ENCODE measurements at places on chromosomes 12 and 14.

DNA sequence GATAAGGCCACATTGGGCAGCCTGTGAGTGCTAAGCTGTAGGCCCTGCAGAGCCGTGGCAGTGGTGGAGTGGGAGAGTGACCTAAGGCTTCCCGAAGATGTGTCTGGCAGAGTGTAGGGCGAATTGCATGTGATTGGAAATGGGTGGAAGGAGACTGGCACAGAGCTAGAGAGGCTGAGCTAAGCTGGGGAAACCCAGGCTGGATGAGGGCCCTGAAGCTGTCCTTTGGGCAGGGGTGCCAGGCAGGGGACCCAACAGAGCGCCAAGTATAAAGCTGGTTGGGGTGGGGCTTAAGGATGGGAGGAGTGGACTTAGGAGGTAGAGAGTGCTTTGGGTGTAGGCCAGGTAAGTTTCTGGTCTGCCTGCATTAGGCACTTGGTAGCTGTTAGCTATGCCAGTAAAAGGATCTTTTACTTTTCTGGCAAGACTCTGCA, 47.9 kb downstream of the WDR20 start:
- DNase-seq, result no peak

- no peak for DNase-seq
Measured at GRCh38 chr14:85234156-85235025, 295.6 kb upstream of the FLRT2 start.

GRCh38 chr14:102525929-102526497, 16.4 kb upstream of the ANKRD9 start:
- no peak for DNase-seq

DNA sequence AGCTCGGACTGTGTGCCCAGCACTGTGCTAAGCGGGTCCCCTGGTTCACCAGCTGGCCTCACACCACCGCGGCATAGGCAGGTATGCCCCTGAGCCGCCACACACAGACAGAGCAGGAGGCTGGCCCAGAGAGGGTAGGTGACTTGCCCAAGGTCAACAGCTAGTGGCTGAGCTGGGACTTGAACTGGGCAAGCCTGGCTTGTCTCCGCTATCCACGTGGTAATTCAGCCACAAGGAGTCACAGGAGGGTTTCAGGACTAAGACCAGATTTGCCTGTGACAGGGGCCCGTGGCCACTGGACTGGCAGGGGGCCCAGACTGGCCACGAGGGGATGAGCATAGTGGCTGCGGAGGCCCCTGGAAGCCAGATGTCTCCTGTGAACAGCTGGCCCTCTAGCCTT, 47.7 kb downstream of the NCOR2 start:
- DNase-seq, result peak; percentile 40

DNA sequence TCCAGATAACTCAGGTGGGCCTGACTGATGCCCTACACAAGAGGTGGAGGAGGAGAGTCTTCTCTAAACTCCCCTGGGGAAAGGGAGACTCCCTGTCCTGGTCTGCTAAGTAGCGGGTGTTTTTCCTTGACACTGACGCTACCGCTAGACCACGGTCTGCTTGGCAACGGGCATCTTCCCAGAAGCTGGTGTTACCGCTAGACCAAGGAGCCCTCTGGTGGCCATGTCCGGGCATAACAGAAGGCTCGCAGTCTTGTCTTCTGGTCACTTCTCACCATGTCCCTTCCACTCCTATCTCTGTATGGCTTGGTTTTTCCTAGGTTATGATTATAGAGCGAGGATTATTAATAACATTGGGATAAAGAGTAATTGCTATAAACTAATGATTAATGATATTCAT, 965.5 kb downstream of the TMEM121 start:
- DNase-seq, result no peak

DNA sequence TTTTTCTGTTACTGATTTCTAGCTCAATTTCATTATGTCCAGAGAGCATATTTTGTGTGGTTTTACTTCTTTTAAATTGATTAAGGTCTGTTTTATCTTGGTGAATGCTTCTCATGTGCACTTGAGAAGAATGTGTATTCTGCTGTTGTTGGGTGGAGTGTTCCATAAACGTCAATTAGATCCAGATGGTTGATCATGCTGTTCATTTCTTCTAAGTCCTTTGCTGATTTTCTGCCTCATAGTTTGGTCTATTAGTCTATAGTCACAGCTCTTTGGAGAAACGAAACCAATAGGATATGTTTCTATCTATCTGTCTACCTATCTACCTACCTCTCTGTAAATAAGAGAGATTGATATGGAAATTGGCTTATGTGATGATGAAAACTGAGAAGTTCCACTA, 17.1 kb upstream of the ADGRD1 start:
- DNase-seq, result no peak

GRCh38 chr12:68623984-68624383, 13.3 kb downstream of the RAP1B start:
- no peak for DNase-seq

DNA sequence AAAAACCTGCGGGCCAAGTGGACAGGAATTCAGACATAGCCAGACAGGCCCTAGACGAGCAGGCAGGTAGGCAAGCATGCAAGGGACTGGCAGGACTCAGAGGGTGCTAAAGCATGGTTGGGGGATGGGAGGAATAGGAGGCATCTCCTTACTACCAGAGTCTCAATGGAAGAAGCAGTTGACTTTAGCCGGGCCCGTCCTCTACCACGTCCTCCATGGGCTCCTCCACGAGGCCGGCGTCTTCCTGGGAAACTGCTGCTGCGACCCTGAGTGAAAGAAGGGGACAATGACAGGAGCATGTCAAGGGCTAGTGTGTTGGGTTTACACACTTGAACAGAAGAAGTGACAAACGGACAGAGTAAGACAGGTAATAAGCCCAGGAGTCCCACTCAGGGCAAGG, 11.6 kb downstream of the KMT2D start:
- no peak for DNase-seq

DNA sequence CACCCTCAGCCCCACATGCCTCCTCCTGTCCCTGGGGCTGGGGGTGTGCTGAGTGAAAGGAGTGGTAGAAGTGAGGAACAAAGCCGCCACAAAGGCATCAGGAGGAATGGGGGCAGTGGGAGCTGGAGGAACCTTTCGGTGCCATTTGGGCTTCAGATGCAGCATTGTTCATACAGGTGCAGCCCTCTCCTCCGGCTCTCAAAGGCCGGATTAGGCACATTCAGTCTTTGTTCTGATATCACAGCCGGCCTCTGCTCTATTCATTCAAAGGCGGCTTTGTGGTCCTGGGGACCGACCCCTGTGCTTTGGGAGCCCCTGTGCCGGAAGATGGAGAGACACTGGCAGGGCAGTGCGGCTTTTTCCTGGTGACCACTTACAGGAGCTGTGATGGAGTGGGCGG, 53.2 kb downstream of the SMOC1 start:
- DNase-seq, result no peak

DNA sequence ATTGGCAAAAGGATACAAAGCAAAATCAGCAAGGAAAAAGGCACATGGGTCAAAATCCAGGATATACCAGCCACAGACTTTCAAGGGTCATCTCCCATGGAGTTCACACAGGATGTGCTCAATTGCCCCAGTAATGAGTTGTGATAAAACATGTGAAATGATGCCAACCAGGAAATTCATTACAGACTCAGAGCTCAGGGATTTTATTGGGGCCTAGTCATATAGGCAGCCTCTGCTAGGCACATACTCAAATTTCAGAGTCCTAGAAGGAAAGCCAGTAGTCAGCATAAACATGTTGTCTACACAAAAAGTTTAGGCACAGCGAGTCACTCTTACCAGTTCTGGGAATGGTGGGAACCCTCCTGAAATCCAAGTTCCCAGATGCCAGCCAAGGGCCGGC, 64.4 kb upstream of the OSBPL8 start:
- DNase-seq, result no peak

DNA sequence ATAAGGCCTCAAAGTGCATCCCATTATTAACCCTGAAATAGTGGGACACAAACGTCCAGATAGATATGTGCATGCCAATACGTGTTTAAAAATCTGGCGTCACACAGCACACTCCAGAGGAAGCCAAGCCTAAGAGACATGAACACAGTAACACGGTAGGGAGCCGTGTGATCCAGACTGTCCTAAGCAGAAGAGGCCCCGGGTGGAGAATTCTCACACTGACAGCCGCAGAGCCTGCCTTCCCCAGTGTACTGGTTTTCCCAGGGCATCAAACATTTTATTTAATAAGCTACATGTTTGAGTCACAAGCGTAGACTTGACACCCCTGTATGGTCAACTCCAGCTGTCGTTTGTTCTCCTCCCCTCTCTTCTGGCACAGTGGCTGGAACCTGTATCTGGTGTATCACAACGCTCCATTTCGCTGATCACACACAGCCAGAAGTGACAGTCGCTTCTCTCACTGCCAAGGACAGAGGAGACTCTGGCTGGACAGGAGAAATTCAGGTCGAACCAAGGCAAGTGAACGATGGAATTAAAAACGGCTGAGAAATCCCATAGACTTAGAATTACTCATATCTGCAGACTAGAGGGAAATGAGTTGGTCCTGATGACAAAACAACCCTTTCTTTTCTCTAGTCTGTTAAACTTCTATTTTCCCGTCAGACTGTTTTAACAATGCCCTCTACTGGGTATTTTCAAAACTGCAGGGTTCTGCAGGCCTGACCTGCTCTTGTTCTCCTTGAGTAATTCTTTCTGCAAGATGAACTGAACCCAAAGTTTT, 359.9 kb downstream of the RGS6 start:
- peak; percentile 16 for DNase-seq

DNA sequence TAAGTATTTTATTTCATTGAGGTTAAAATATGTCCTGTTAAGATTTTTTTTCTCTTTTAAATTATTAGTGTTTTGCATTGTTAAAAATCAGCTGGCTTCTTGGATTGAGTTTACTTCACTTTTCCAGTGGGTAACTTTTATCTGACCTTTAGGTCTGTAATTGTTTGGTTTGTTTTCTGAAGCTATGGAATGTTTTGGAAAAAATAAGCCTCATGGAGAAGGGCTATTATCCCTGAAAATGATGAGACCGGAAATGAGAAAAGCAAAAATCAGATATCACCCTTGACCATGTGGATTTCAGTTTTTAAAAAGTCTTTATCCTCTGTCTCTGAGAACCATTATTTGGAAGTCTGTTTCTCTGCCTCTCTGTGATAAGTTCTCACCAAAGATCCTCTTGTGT, 180.9 kb downstream of the RAD51B start:
- no peak for DNase-seq

GRCh38 chr14:35114036-35114435, 7.8 kb downstream of the PPP2R3C start:
- no peak for DNase-seq

Data from heart left ventricle (tissue), 16 donors.